CD4-positive, alpha-beta T cell treated with Interleukin-4 for 1 hour (primary cell): ENCODE measurements at places on chromosomes 13 and 19.

DNA sequence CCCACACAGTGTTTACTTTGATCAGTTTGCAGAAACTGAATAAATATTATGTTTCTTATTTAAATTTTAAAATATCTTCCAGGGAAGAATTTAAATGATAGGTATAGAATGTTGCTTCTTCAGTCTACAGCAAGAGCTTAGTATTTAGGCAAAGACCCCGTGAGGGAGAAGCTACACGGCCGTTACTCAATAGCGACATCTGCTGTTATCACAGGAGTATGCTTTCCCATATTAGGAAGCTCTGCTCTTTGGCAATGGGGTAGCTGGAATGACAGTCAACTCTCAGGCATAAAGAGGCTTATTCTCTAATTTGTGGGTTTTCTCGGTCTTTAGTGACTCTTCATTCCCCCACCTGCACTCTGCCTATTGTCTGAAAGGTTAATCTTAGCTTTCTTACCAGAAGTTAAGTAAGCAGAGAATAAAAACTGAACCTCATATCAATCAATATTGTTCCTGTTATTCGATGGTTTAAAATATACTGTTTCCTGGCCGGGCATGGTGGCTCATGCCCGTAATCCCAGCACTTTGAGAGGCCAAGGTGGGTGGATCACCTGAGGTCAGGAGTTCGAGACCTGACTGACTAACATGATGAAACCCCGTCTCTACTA lies 13.2 kb upstream of the LHFPL6 start:
- DNase-seq: peak; percentile 20

DNA sequence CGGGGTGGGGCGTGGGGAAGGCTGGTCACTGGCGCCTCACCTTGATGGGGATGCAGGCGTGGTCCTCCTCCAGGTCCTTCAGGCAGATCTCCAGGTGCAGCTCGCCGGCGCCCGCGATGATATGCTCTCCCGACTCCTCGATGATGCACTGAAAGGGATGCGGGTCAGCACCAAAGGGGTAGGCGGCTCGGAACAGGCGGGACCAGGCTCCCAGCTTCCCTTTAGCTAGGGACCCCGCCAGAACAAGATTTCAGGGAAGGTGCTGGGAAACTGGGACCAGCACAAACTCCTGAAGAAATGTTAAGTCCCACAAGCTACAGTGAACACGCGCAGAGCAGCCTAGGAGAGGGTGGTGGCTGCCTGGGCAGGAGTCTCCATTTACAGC lies 6.0 kb downstream of the EEF2 start:
- DNase-seq: no peak

GRCh38 chr13:21579754-21580316 lies 24.1 kb downstream of the MICU2 start:
- DNase-seq: peak; percentile 43

- DNase-seq: no peak
These were observed 161.5 kb downstream of the MZT1 start for GRCh38 chr13:72565893-72566292.

- no peak for DNase-seq
These were observed 2.3 kb upstream of the LGALS7B start for GRCh38 chr19:38786572-38787265.

- DNase-seq: no peak
These were observed 97.3 kb downstream of the AKAP11 start for GRCh38 chr13:42369071-42369797.

DNA sequence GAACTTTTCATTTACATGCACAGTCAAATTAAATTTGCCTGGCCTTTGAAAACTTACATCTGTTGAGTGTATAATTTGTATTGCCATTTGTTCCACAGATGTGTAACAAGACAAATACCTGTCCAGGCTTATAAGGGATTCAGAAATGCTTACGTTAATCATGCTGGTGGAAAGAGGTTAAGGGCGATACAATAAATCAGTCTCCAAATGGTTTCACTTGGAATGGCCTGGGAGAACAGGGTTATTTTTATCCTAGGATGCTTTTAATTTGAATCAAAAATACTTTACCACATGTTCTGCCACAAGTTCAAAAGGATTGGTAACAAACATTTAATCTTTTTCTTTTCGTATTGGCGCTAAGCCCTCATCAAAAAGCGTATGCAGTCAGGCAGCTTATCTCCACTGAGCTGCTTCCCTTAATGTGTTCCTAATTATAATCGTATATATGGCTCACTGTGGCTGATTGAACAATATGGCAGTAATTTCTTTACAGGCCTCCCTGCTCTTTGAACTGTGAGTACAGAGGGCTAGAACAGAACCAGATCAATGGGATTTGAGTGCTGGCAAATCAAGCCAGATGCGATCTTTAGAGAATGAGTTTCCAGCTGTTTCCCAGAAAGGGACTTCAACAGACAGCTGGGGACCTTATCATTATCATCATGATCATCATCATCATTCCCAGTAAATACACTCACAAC lies 425.7 kb downstream of the SPRY2 start:
- DNase-seq: no peak

- no peak for DNase-seq
These were observed 1.7 kb upstream of the FAM98C start for GRCh38 chr19:38401148-38401547.

GRCh38 chr13:32205431-32206096 lies 109.6 kb downstream of the ZAR1L start:
- no peak for DNase-seq

DNA sequence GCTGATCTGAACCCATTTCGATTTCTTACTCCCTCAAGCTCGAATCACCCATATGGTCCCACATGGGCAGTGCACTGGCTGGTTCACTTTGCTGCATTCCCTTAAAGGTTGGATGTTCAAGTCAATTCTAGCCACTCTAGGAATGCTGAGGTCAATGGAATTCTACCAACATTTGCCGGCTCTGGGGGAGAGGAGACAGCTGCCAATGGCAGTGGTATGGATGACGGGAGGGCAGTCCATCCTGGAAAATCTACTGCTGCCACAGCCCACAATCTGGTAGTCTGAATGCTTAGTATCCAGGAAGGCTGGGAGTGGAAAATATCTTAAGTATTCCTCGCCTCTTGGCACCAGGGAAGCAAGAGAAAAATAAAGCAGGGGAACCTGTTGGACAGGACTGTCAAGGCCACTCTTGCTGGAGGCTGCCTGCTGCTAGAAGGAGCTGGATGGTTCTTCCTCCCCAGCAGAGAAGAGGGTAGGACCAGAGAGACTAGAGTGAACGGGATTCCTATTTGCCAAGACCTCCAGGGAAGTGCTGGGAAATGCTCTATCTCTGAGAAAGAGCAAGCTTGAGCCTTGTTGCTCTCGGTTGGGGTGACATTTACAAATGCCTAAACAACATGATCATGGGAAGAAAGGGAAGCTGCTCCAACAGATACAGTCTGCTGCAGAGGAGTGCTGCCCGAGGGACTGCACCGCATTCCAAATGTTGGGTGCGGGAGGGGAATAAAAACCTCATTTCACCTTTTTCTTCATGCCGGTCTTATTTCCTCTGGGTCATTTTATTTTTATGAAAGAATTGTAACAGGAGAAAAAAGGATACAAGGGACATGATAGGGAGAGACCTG lies 20.7 kb upstream of the HMGB1 start:
- DNase-seq: no peak

GRCh38 chr13:22091971-22092300 lies 421.1 kb downstream of the FGF9 start:
- DNase-seq: no peak

DNA sequence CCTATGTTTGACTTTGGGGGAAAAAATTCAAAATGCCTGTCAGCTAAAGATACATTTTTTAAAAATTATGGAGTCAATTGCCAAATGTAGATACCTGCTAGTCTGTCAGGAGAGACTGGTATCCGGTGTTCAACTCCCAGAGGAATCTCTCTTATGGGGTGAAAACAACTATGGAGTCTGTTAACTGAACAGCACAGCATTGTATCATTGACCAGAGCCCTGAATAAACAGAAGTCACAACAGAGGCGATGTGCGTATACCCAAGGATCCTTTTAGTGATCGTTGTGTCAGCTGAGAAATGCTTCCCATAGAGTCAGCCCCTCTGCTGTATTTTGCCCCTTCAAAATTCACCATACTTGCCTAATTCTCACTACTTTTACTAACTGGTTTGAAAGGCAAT lies 257.3 kb downstream of the GPC5 start:
- DNase-seq: no peak

- DNase-seq: peak; percentile 74
These were observed 138.9 kb upstream of the RFC3 start for GRCh38 chr13:33678906-33679657.

DNA sequence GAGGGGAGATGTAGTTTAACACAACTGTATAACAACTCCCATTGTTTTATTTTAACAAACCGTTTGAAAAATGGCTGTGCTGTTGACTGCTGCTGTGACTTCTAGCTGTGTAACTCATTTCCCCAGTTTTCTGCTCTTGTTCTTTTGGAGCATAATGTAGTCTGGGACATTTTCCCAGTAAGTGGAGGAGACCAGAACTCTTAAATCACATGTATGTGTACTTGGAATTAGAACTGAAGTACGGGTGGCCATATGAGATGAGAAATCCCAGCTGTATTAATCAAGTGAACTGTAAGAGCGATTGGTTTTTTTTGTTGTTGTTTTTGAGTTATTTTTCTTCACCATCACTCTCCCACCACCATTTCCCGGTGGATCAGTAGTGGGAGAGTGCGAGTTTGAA lies 49.4 kb upstream of the RNF113B start:
- DNase-seq: no peak

GRCh38 chr13:23105051-23105450 lies 75.7 kb upstream of the SGCG start:
- DNase-seq: no peak

DNA sequence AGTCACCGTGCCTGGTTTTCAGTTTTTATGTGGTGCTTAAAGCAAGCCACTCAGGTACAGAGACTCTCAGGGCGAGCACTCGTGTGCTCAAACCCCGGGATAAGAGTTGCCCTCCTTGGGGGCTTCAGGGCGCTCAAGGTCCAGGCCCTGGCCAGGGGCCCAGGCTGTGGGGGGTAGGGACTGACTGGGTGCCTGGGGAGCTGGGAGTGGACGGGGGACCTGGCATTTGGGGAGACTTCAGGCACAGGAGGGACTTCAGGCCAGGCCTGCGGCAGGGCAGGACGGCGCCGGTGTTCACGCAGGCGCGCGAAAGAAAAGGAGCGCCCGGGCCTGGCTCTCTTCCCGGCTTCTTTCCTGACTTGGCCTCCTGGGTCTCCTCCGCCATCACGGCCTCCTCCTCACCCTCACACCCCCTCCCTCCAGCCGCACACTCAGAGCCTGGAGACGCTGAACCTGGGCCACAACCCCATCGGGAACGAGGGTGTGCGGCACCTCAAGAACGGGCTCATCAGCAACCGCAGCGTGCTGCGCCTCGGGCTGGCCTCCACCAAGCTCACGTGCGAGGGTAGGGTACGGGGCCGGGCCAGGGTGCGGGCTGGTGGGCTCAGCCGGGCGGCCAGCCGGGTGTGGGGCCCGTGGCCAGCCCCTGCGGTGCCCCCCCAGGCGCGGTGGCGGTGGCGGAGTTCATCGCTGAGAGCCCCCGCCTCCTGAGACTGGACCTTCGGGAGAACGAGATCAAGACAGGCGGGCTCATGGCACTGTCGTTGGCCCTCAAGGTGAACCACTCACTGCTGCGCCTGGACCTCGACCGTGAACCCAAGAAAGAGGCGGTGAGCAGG lies 16.1 kb downstream of the NKPD1 start:
- DNase-seq: no peak

DNA sequence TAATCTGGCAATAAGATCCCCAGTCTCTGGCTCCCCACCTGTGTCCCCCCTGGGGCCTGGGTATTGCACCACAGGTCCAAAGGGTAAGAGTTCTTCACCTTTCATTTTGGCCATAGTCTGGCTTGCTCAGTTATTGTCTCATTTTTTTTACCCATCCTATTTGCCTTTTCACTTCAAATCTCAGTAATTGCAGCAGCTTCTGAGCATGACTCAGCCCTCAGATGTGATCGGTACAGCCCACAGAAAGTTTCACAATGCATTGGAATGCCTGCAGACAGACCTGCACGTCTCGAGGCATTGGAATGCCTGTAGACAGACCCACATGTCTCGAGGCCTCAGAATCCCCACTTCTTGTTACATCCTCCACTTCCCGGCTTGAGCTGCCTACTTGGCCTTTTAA lies 173.6 kb downstream of the NUFIP1 start:
- no peak for DNase-seq

DNA sequence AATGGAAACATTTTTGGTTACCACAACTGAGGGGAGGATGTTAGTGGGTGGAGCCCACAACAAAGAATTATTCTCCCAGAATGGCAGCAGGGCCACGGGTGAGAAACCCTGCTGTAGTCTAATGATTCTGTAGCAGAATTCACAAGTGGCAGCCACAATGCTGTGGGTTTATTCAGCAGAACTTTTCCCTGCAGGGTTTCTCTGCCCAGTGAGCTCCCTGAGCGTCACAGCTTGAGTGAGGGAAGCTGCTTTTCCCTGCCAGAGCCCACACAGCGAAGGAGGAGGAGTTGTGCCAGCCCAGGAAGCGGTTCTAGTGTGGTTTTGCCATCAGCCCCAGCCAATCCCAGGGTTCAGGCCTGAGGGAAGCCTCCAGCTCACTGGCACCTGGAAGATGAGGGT lies 4.4 kb downstream of the ATP12A start:
- DNase-seq: peak; percentile 35

DNA sequence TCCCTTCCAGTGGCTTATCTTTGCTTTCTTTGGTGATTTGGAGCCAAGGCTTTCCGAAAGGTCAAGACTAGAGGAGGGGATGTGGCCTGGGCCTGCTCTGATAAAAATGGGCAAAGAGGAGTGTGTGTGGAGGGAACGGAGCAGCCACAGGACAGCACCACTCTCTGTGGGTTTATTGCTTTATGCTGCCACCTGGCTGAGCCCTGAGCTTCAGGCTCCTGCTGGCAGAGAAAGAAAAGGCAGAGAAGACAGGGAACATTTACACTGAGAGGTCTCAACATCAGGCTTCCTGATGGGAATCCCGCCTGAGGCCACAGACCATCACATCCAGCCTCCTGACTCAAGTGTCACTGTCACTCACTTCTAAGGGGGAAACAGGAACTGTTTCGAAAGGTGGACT lies 9.2 kb upstream of the GSX1 start:
- DNase-seq: no peak

DNA sequence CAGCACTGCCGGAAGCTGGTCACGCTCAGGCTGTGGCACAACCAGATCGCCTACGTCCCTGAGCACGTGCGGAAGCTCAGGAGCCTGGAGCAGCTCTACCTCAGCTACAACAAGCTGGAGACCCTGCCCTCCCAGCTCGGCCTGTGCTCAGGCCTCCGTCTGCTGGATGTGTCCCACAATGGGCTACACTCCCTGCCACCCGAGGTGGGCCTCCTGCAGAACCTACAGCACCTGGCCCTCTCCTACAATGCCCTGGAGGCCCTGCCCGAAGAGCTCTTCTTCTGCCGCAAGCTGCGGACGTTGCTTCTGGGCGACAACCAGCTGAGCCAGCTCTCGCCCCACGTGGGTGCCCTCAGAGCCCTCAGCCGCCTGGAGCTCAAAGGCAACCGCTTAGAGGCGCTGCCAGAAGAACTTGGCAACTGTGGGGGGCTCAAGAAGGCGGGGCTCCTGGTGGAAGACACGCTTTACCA lies 3.2 kb upstream of the MAP2K7 start:
- DNase-seq: no peak
